T-helper 1 cell (primary cell): ENCODE measurements at places on chromosomes 5 and 9.

GRCh38 chr5:40141418-40141817 lies 538.3 kb upstream of the PTGER4 start:
- DNase-seq = no peak

GRCh38 chr5:29161399-29162291 lies 2031.8 kb upstream of the CDH6 start:
- no peak for DNase-seq

DNA sequence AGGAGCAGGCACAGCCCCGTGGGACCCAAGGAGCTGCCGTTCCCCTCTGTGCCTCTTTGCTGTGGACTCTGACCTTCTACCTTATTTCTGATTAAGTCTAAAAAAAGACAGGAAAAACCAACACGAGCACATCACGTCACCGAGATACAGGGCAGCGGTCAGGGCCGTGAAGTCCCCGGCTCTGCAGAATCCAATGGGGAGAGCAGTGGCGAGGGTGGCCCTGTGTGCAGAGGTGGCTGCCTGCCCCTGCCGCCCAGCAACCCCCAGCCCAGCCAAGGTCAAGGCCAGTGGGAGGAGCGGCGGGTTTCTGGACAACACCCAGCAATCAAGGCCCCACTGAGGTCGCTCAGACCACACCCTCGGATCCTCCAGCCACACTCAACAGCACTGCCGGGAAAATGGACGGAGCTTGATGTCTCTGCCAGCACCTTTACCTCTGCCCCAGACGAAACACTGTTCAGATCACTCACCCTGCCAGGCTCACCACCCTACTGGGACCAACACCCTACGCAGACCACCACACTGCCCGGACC lies 32.7 kb upstream of the SLC9A3 start:
- no peak for DNase-seq

- DNase-seq = no peak
These were observed 26.6 kb downstream of the SLF1 start for GRCh38 chr5:94645053-94645452.
